Tibial nerve (tissue), 4 donors: ENCODE measurements at places on chromosomes 4 and X. TPM values are rescaled to one million over a fixed set of nuclear protein-coding genes. Genes with fewer than 3 reads are reported as not detected.

BEX5 gene
- not detected for total RNA-seq

PABPC1L2A gene
- not detected for total RNA-seq

GRCh38 chr4:1789552-1789951 is 3.5 kb upstream of the FGFR3 start:
- no peak overlapping the region for H3K27ac ChIP-seq
- H3K27me3 ChIP-seq, result peaks cover 14% of the 10 kb centered on the region

GRCh38 chr4:39846120-39846519 is 131.6 kb downstream of the PDS5A start:
- DNase-seq, result no peak
- no peak overlapping the region for H3K4me3 ChIP-seq
- no peaks in the 10 kb centered on the region for H3K4me1 ChIP-seq
- peaks cover 5% of the 10 kb centered on the region for H3K36me3 ChIP-seq
- no peaks in the 10 kb centered on the region for H3K27me3 ChIP-seq
- H3K27ac ChIP-seq, result no peak overlapping the region

DNA sequence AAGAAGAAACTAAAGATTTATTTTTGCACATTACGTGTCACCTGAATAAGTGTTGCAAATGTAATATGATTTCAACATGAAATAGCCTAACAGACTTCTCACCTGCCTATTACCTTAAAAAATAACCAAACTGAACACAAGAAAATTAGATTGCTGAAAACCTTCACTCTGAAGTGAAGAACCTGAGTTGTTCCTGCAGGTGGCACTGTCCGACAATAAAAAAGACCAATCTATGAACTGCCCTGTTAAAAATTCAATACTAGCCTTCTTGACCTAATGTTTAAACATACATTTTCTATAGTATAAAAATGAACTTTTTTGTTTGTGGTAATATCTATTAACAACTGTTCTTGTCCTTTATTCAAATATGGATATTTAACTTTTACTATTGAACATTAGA is 69.2 kb upstream of the PNPLA4 start:
- DNase-seq, result peak; percentile 12
- no peaks in the 10 kb centered on the region for H3K4me1 ChIP-seq
- no peaks in the 10 kb centered on the region for H3K27me3 ChIP-seq
- no peak overlapping the region for H3K4me3 ChIP-seq
- no peaks in the 10 kb centered on the region for H3K36me3 ChIP-seq

DNA sequence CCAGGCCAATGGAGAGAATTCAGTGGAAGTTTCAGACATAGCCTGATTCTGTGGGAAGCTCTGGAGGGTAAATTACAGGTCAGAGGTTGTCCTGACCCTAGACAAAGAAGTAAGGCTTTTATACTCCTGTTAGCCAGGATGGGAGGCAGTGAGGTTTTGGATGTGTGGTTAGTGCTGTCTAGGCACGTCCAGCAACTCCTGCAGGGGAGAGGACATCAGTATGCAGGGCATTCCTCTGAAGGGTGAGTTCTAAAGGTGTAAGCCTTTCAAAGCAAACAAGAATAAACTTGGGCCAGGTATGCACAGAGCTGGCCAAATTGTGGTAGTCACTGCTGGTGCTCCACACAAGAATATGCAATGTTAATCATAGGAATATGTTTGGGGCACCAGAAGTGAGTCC is 562.5 kb downstream of the CCSER1 start:
- no peak overlapping the region for H3K4me3 ChIP-seq
- no peak overlapping the region for H3K27ac ChIP-seq
- no peak for DNase-seq

- no peaks in the 10 kb centered on the region for H3K4me1 ChIP-seq
- H3K27ac ChIP-seq, result no peak overlapping the region
- H3K36me3 ChIP-seq, result peaks cover 58% of the 10 kb centered on the region
- no peak overlapping the region for H3K4me3 ChIP-seq
- no peaks in the 10 kb centered on the region for H3K27me3 ChIP-seq
Measured at GRCh38 chr4:39555472-39555871, 28.2 kb upstream of the UGDH start.

DNA sequence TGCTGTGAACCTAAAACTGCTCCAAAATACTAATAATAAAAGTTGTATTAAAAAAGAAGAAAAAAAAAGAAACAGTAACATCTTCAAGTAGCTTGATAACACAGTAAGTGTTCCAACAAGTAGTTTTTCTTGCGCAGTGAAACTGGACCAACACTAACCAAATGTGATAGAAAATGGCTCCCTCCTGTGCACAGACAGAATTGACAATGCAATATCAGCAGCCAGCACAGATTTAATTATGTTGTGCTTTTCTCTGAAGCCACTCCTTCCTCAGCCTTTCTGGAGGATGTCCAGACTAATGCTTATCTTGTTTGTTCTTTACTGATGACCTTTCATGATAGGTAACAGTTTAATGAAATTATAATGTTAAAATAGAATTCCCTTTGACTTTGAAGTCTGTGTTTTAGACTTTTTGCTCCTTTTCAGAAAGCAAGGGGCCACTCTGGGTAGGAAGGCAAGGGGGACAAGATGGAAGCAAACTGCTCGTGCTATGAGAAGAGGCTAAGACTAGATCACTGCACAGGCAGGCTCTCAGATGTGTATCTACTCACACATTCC is 147.1 kb upstream of the RPL34 start:
- no peaks in the 10 kb centered on the region for H3K27me3 ChIP-seq
- H3K4me1 ChIP-seq, result no peaks in the 10 kb centered on the region
- H3K4me3 ChIP-seq, result no peak overlapping the region

MAGEA10 gene
- not detected for total RNA-seq
